Mesothelial cell of epicardium (in vitro differentiated cells): ENCODE measurements at places on chromosomes 13 and 19.

DNA sequence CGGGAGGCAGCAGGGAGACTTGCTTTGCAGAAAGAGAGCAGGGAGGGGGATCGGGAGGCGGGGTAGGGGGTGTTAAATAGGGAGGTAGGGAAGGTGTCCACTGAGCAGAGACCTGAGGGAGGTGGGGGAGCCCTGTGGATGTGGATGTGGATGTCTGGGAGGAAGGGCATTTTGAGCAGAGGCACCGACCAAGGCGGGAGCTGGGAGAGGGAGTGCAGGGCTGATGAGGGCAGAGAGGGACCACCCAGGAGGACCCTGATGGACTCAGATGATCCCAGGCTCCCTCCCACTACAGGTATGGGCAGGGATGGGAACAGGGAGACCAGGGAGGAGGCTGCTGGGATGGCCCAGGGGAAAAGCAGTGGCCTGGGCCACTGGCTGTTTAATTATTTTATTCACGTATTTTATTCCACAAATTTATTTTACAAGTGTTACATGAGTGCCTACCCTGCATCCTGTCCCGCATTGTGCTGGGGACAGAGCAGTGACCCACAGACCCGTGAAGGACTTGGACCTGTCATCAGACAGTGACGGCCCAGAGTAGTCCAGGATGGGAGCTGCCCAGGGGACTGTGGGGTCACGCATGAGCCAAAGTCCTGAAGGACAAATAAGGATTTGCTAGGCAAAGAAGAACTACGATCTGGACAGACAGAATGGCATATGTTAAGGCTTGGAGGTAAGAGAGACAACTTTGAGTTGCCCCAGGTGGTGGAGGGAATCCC is 5.3 kb downstream of the GRAMD1A start:
- no peak for DNase-seq

GRCh38 chr13:100491164-100491842 is 97.3 kb downstream of the GGACT start:
- DNase-seq = no peak

DNA sequence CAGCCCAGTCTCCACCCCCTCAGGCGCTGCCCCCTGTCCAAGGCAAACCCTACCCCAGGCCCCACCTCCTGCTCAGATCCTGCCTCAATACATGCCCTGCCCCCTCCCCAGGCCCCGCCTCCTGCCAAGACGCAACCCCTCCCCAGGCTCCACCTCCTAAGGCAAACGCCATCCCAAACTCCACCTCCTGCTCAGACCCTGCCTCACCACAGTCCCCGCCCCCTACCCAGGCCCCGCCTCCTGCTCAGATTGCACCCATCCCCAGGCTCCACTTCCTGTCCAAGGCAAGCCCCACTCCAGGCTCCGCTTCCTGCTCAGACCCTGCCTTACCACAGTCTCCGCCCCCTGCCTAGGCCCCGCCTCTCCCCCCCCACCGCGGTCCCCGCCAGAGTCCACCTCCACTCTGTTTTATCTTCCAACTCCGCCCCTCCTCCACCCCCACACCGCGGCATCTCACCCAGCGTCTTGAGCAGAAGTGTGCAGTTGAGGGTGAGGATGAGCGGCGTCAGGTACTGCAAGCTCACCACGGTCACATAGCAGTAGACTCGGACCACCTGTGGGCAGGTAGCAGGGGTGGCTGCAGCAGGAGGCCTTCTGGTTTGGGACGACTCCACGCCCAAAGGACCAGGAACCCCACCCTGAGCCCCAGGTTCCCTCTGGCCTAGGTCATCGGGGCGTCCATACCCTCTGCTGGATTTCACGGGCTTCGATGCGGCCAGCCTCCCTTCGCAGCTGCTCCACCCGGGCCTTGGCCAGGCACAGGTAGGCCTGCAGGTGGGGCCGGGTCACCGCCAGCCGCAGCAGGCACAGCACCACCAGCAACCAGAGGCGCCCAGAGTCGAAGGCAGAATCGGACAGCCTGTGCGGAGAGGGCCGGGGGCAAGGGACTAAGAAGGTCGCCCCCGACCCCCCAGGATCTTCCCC is 17.7 kb downstream of the TMEM161A start:
- peak; percentile 75 for DNase-seq

GRCh38 chr19:19537075-19538048 is 703 bp upstream of the CILP2 start:
- DNase-seq = no peak

DNA sequence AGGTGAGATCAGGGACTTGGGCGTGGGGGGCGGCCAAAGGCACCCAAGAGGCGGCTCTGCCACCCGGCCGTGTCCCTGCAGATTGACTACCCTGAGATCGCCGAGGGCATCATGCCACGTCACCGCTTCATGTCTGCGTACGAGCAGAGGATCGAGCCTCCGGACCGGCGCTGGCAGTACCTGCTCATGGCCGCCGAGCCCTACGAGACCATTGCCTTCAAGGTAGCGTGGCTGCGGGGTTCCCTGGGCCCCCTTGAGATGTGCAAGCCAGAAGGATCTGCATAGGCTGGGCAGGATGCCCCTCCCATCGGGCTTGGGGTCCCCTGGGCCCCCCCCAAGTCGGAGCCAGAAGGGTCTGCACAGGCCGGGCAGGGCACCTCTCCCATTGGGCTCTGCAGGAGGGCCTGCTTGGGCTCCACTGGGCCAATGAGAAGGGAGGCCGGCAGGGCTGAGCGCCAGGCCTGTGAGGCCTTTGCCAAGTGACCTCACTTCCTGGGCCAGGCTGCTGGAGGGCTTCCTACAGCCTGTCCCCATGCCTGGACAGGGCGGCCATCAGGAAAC is 2.2 kb upstream of the AMH start:
- DNase-seq = no peak

GRCh38 chr19:2266183-2266993 is 10.2 kb upstream of the JSRP1 start:
- DNase-seq = no peak
